ENCODE measurements at places on chromosomes 5 and 9. TPM values are rescaled to one million over a fixed set of nuclear protein-coding genes. Genes with fewer than 3 reads are reported as not detected.
A peak's percentile ranks its signal among the peaks of the same experiment; 100 is the strongest.

DNA sequence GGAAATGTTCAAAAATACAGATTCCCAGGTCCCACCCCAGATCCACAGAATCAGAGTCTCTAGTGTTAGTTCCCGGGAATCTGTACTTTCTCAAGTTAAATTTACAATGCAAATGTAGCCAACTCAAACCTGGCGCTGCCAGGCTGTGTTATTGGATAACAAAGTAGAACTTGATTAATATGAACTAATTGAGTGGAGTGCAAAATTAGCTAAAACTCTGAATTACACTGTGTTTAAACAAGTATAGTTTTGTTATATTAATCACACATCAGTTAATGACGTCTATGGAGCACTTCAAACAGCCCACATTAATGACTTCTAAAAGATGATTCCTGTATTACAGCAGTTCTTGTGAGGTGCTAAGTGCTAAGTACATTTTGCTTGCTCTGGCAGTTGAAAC, 32.4 kb upstream of the CYFIP2 start:
- DNase-seq = no peak
- H3K4me1 ChIP-seq = peaks cover 11% of the 10 kb centered on the region
- no peaks in the 10 kb centered on the region for H3K27me3 ChIP-seq

The DNAJA1 gene
- total RNA-seq = 151 TPM

GRCh38 chr9:3508078-3508431, 17.7 kb downstream of the RFX3 start:
- peaks cover 27% of the 10 kb centered on the region for H3K4me1 ChIP-seq
- no peak for DNase-seq
- H3K4me3 ChIP-seq = no peak overlapping the region
- peaks cover 4% of the 10 kb centered on the region for H3K36me3 ChIP-seq
- peak overlapping the region; percentile 51 for H3K27ac ChIP-seq
- no peaks in the 10 kb centered on the region for H3K27me3 ChIP-seq

DNA sequence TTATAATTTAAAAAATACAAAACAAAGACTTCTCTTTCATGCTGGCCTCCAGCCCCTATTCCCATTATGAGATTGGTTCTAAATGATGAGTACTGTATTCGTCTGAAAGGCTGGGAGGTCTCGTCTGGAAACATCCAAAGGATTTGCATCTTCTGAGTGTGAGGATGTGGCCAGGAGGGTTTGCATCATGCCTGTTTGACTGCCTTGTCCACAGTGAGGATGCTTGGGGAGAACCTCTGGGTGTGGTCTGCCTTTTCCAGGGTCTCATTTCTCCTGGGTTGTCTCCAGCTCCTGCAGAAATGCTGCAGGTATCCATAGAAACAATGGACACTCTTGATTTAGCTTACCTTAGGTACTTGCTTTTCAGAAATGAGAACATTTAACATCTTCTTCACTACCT, 26.4 kb upstream of the CXCL14 start:
- no peaks in the 10 kb centered on the region for H3K36me3 ChIP-seq
- no peak overlapping the region for H3K4me3 ChIP-seq
- DNase-seq = no peak
- peaks cover 26% of the 10 kb centered on the region for H3K4me1 ChIP-seq
- H3K27me3 ChIP-seq = no peaks in the 10 kb centered on the region

DNA sequence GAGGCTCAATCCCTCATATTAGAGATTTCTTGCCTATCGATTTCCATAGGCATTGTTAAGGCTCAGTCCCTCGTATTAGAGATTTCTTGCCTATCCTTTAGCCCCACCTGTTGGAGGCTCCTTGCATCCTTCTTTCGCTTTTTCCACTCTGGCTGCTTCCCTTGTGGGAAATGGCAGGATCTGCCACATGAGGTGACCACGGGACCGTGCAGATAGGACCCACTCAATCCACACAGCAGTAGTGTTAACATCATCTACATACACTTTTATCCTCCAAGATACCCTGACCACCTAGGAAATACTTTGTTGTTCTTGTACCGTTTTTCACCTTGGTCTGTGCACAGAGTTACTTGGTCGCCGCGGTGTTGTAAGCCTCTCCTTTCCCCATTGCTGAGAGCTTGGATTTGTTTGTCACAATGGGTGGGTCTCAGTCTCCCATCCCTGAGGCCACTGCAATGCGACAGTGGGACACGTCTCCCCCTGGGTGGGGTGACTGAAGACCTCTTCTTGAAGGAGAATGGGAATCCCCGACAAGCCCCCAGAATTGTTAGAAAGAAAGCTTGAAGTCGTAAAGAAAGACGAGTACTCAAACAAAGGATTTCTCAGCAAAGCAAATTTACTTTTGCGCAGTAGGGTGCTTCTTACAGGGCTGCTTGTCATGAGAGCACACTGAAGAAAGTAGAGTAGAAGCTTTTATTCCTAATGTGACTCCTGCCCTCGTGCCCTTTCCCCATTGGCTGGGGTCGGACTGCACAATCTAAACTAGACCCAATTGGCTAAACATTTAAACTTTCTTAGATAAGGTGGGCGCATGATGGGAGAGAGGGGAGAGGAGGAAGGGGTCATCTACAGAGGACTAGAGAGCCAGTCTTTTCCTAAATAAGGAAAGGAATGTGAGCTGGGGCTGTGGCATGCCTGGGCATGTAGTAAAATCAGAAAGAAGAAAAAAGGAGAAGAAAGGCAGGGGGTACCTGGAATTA, 19.8 kb downstream of the IFT74 start:
- H3K36me3 ChIP-seq = peaks cover 40% of the 10 kb centered on the region
- H3K27ac ChIP-seq = peak overlapping the region; percentile 69
- DNase-seq = no peak
- no peaks in the 10 kb centered on the region for H3K27me3 ChIP-seq
- H3K4me3 ChIP-seq = peak overlapping the region; percentile 50
- peaks cover 7% of the 10 kb centered on the region for H3K4me1 ChIP-seq

The MACIR gene
- 7.5 TPM for total RNA-seq

DNA sequence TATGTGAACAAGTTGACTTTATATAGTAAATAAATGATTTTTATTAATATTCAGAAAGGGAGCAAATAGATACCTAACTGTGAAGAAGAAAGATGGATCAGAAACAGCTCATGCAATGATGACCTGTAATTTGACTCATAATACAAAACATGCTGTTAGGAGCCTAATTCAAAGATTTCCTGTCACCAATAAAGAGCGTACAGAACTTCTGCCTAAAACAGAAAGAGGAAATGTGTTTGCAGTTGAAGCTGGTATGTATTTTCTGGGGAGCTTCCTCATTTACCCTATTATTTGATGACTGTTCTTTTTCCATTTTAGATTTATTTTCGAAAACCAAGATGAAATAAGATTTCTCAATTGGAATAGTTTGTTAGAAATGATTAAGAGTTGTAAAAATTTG, 11.4 kb downstream of the YTHDC2 start:
- no peak for DNase-seq
- no peak overlapping the region for H3K27ac ChIP-seq
- H3K36me3 ChIP-seq = peaks cover 13% of the 10 kb centered on the region
- peaks cover 3% of the 10 kb centered on the region for H3K4me1 ChIP-seq
- H3K4me3 ChIP-seq = no peak overlapping the region
- H3K27me3 ChIP-seq = no peaks in the 10 kb centered on the region

The PCDHGA9 gene
- total RNA-seq = 2.1 TPM

DNA sequence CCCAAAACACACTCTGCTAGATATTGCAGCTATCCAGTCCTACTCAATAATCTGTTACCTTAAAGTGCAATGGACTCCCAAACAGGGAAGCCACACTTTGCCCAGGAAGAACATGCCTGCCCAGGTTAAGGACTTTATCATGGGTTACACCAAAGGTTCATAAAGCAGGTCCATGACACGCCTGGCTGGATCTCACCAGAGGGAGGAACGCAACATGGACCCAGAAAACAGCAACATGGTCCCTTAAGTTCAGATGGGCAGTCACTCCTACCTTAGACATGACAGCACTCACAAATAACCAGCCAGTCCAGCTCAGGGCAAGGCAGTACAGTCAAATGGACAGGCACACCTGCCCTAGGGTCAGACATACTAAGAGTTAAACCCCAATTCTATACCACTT, 3.8 kb downstream of the P4HA2 start:
- H3K4me1 ChIP-seq = peaks cover 48% of the 10 kb centered on the region
- DNase-seq = no peak
- H3K4me3 ChIP-seq = no peak overlapping the region
- H3K36me3 ChIP-seq = no peaks in the 10 kb centered on the region

DNA sequence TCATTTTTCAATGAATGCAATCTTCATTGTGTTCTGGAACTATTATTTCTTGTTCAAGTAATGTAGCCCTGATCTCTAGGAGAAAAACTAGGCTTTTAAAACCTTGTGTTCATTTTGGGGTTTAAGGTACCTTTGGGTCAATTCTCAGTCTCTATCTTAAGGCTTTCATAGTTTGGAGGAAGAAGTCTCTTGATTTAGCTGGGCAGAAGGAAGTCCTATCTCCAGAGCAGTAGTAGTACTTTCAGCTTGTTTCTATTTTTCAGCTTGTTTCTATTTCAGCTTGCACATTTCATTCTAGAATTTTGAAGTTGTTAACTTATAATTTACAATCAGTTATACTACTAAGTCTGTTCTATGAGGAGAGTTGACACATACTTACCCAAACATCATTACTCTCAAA, 15.2 kb downstream of the CSNK1G3 start:
- peak overlapping the region; percentile 8 for H3K27ac ChIP-seq
- DNase-seq = no peak
- H3K4me3 ChIP-seq = no peak overlapping the region
- H3K27me3 ChIP-seq = no peaks in the 10 kb centered on the region

DNA sequence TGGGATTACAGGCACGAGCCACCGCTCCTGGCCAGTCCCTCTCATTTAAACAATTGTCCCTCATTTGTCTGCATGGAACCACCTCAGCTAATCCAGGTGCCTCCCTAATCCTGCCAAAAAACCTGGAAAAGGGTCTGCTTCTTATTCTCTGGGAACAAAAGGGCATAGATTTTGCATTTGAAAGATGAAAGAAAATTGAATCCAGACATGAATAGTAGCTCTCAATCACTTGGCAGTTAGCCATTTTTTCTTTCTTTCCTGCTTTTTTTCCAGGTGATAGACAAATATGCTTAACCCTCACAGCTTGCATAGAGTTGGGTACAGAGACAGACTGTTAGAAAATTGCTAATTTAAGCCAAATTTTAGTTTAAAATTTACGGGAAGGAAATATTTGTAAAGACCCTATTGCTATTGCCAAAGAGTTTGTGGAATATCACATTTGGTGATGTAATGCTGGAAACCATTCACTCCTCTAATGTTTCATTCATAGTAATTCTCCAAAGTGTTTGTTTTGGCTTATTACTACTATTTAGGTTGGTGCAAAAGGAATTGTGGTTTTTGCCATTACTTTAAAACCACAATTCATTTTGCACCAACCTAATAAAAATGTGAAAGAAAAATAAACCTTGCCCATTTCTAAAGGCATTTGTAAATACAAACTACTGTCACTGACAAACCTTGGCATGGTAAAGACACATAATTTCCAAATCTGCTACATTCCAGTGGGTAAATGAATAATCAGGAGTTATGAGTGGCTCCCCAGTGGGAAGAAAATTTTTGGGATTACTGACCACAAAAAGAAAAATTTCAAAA, 80.5 kb upstream of the JAK2 start:
- no peaks in the 10 kb centered on the region for H3K4me1 ChIP-seq
- peaks cover 1% of the 10 kb centered on the region for H3K36me3 ChIP-seq
- DNase-seq = no peak
- H3K4me3 ChIP-seq = no peak overlapping the region
- no peaks in the 10 kb centered on the region for H3K27me3 ChIP-seq
- no peak overlapping the region for H3K27ac ChIP-seq

DNA sequence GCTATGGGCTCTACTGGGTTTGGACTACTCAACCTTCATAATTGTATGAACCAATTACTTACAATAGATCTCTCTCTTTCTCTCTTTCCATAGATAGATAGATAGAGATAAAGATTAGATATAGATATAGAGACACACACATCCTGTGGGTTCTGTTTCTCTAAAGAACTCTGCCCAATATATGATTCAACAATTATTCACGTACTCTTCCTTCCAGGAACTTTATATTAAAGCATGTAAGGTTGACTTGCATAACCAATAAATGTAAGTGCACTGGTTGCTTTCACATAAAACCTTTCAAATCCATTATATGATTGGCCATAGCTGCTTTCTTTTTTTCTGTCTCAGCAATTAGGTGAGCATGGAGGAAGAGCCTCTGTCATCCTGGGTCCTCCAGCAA, 46.7 kb upstream of the CDH18 start:
- H3K4me1 ChIP-seq = peaks cover 22% of the 10 kb centered on the region
- DNase-seq = no peak
- no peak overlapping the region for H3K27ac ChIP-seq

DNA sequence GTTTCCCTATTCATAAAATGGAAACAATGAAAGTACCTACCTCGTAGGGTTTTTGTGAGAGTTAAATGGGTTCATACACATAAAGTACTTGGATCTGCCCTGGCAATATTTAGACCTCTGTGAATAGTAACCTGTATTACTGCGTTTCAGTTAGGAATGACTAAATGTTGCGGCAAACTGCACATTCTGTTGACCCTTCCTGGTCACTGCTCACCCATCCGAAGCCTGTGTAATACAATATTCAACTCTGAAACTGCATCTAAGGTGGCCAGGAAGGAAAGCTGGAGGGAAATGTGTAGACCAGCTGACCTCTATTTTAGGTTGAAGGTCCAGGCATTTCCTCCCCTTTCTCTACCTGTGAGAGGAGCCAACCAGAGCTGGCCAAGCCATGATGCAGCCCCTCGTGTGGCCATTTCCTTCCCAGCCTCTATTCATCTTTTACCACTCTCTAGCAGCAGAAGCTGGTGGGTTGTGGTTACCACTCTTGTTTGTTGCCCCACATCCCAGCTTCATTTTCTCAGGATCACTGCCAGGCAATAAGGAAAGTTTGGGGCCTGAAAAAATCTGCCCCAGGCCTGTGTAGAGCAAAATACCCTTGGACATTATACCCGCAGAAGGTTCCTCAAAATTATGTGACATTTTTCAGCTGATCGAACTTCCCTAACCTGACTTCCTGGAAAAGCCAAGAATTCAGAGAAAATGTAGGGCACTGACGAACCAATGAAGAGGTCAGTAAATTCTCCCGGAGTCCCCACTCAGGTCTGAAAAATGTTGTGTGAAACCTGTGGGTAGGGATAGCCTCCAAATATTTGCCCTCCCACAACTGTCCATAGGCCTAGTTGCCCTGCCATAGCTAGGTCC, 20.5 kb upstream of the PDCD1LG2 start:
- no peak for DNase-seq
- H3K27ac ChIP-seq = no peak overlapping the region
- no peaks in the 10 kb centered on the region for H3K4me1 ChIP-seq
- H3K4me3 ChIP-seq = no peak overlapping the region
- H3K27me3 ChIP-seq = no peaks in the 10 kb centered on the region
- H3K36me3 ChIP-seq = no peaks in the 10 kb centered on the region

The CNTNAP3 gene
- total RNA-seq = 1.3 TPM

- H3K4me1 ChIP-seq = peaks cover 9% of the 10 kb centered on the region
- no peaks in the 10 kb centered on the region for H3K36me3 ChIP-seq
- no peak overlapping the region for H3K27ac ChIP-seq
- H3K27me3 ChIP-seq = peaks cover 55% of the 10 kb centered on the region
Measured at GRCh38 chr5:141814064-141814964, 63.9 kb downstream of the PCDH1 start.

DNA sequence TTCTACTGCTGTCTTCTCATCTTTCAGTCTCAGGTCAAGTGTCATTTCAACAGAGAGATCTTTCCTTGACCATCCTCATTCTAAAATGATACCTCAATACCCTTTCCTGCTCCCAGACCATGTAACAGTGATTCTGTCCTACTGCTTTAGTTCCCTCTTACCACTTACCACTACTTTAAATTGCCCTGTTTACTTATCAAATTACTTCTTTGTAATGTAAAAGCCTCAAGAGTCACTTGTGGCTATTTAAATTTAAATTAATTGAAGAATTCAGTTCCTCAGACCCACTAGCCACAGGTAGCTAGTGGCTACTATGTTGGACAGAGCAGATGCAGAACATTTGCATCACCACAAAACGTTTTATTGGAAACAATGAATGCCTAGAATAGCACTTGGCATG, 217.3 kb downstream of the ADAMTS6 start:
- H3K4me1 ChIP-seq = peaks cover 19% of the 10 kb centered on the region
- peaks cover 7% of the 10 kb centered on the region for H3K36me3 ChIP-seq
- no peak overlapping the region for H3K27ac ChIP-seq
- DNase-seq = no peak
